Fibroblast of skin of left quadriceps (primary cell): ENCODE measurements at places on chromosomes 2 and 18.

DNA sequence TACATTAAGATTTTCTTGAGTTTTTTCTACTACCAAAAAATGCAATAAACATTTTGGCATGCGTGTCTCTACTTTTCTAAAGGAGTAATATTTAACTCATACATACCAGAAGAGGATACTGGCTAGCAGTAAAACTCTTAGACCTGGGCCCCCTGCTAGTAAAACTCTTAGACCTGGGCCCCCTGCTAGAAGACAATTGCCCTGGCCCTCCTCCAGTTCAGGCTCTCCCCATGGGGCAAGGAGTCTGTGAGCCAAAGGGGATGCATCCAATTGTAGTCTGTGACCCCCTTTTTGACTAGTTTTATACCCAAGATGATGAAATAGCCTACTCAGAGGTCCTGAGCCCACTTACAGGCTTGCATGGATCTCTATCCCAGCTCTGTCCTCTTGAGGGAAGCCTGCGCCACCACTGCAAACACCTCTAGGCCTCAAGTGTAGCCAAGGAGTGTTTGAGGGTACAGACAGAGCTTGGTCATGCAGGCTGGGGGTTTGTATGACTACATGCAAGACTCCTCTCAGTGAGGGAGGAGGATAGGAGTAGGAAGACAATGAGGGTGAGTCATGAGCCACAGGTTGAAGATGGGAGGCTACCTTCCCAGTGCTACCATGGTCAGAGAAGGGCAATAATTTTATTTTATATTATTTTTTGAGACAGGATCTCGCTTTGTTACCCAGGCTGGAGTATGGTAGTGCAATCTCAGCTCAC, 45.2 kb upstream of the PGAP1 start:
- DNase-seq: no peak

- no peak for DNase-seq
Measured at GRCh38 chr2:72276356-72276755, 128.7 kb upstream of the CYP26B1 start.

DNA sequence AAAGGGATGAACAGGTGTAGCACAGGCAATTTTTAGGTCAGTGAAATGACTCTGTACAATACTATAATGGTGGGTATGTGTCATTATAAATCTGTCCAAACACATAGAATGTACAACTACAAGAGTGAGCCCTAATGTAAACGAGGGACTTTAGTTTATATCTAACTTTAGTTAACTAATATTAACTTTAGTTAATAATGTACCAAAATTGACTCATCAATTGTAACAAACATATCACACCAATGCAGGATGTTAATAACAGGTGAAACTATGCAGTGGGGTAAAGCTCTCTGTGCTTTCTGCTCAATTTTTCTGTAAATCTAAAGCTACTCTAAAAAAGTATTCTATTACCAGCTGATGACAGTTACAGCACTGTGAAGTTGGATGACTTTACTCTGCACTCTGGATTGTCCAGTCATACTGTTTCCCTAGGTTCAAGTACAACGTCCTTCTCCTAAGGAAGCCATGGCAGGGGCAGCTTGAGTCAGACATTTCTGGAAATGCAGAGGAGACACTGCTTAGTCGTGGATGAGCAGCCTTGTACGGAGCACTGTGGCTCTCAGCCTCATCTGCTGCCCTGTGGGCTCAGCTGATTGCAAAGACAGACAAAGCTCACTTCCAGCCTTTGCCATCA, 26.1 kb downstream of the TGFA start:
- no peak for DNase-seq

DNA sequence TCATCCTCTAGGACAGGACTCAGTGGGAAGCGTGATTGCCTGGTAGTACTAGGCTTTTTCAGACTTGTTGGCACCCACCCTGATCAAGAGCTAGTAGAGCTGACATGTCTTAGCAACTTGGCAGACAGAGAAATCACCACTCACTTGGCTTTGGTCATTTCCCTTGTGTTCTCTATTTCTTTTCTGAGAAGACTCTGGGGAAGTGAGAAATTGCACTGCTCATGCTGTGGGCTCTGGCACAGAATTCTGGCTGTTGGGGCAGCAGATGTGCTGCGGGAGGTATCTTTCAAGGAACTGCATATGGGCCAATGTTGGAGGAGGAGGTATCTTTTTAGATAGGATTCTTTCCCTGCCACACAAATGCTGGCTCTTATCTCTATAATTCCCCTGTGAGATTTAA, 529.1 kb upstream of the MEX3C start:
- no peak for DNase-seq

DNA sequence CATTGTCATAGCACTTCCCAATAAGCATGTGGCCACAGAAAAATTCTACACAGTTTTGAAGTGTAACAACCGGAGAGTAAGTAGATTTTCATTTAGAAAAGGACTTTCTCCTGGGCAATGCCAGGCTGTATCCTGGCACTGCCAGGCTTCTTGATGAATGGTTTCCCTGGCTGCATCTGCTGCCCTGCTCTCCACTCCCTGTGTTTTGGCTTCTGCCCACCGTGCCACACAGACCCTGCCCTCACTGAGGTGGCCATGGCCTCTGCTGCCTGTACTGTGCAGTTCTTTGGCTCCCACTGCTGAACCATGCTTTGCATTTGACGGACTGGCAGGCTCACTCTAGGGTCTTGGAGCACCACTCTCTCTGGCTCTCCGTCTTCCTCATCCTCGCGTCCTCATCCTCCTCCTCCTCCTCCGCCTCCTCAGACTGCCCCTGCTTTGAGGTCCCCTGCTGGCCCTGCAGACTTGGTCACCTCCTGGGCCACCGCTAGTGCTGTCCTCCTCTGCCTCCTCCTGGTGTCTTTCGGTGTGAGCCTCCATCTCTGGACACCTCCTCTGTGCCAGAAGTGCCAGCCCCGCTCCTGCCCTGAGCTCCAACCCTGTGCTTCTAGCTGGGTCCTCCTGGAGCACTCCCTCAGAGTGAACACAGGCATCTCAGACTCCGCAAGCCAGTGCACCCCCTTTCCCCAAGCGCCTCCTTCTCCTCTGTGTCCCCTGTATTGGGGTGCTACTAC, 45.9 kb upstream of the CNGA3 start:
- DNase-seq: no peak

GRCh38 chr18:35455926-35456763, 41.6 kb downstream of the INO80C start:
- no peak for DNase-seq

GRCh38 chr2:181948227-181948626, 37.4 kb upstream of the PPP1R1C start:
- DNase-seq: no peak

DNA sequence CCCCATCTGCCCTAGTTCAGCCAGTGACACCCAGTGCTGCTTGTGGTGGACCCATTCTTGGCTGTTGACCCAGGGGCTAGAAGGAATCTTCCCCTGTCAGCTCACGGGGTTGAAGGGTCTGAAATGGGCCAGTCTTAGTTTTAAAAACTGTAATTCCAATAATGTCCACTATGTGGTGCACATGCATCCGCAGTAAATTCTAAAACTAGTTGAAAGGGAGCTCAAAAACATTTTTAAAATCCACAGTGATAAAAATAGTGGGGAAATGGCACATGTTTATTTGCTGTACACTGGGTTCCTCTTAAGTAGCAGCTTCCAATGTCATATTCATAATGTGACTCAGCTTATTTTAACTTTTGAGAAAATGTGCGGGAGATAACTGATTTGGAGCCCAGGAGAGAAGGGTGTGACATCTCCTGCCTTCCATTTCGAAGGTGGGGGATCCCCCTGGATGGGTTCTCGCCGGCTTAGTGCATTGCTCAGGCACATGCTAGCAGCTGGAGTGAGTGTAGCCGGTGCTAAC, 32.8 kb downstream of the GRHL1 start:
- DNase-seq: no peak

GRCh38 chr2:195319548-195320412, 337.2 kb upstream of the SLC39A10 start:
- DNase-seq: no peak

- no peak for DNase-seq
Measured at GRCh38 chr2:4408321-4408720, 704.9 kb downstream of the DCDC2C start.
